Cortex of kidney (tissue), 1 donor: ENCODE measurements at places on chromosomes 5 and 9.

GRCh38 chr9:128762671-128763449, 8.9 kb downstream of the ZER1 start:
- DNase-seq = no peak

DNA sequence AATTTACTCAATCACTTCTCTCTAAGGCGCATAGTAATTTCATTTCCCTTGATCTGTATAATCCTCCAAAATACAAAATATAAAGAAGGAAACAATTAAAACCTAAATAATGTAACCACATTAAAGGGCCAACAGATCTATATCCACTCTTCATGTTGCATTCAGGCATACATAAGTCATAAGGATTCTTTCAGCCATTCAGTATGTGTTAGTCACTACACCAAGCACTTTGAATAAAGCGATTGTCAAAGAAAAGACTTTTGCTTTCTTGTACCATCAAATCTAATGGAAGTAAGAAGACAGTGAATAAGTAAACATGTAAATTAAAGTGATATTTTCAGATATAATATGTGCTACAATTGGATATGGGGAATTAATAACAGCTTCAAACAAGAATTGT, 569.2 kb upstream of the PTPRD start:
- DNase-seq = no peak

GRCh38 chr5:34486160-34486848, 169.8 kb upstream of the RAI14 start:
- DNase-seq = no peak

DNA sequence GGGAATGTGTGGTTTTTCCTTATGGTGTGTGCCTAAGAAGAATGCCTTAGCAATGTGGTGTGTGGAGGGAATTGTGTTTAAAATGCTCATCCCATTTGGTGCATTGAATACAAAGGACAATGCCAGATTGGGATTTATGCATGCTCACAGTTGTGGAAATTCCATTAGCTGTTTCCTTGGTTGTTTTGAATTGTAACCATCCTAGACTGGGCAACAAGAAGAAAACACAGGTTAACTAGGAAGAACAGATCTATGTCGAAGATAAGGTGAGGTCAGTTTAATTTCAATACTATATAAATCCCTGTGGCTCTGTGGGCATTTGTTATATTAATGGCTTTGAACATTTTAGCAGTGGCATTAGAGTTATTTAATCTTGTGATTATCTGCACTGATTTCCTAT, 266.8 kb downstream of the MAT2B start:
- DNase-seq = no peak

GRCh38 chr5:95697781-95698681, 15.2 kb upstream of the SPATA9 start:
- no peak for DNase-seq

GRCh38 chr5:78221964-78222451, 72.5 kb downstream of the AP3B1 start:
- no peak for DNase-seq

DNA sequence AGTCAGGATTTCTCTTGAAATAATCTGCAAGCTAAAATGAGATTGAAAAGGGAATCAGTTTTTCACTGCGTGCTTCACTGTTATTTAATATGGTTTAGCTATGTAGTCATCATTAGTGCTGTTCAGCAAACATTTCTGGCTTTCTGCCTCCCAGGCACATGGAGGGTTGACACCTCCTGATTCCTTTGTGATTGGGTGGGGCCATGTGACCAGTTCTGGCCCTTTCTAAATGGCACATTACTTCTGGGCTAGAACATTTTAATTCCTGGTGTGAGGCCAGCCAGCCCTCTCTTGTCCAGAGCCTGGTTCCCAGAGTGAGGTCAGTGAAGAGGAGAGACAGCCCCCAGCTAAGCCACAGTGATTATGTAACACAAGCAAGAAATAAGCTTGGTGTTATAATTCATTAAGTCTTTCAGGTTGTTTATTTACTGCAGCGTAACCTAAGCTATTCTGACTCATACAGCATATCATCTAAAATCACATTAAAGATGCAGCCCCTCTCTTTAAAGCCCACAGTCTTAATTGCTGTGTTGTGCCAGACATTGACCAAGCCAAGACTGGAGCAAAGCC, 17.4 kb upstream of the ARSI start:
- DNase-seq = no peak

GRCh38 chr9:16673171-16673570, 197.3 kb downstream of the BNC2 start:
- DNase-seq = no peak

GRCh38 chr9:113591899-113592625, 128.5 kb downstream of the RGS3 start:
- DNase-seq = no peak

DNA sequence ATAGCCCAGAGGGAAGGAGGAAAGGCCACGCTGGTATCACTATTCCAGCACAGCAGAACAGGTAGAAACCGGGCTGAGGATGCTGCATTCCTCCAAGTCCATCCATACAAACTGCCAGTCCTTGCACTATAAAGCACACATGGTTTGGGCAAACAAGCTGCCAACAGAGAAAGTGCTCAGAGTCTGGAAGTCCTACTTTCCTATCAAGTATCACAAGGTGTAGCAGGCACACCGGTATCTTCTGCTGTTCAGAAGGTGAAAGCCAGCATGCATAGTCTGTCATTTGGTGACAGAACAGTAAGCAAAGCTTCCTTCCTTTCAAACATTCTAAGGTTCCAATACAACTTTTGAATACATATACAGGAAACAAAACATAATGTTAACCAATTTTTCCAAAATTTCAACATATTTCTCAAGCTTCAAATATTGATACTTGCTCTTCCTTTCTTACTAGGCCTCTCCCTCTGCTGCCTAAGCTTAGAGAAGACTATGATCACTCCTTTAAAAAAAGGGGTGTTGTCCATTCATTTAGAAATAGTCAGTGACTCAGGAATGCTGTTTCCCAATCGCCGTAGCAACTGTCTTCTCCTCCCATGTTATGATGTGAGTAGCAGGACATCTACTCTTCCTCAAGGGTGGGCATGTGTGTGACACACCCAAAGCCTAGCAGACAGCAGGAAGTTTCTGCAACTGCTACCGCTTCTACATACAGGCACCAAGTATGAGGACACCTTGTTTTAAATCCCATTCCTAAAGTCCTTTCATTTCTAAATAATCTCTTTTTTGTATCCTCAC, 14.7 kb downstream of the DIAPH1 start:
- DNase-seq = no peak

- DNase-seq = peak; percentile 30
Measured at GRCh38 chr5:132227485-132228240, at the start of gene P4HA2. TSS of gene P4HA2 (minus strand) at chr5:132227853. CDS start at chr5:132218626, 9,227 bp downstream.

DNA sequence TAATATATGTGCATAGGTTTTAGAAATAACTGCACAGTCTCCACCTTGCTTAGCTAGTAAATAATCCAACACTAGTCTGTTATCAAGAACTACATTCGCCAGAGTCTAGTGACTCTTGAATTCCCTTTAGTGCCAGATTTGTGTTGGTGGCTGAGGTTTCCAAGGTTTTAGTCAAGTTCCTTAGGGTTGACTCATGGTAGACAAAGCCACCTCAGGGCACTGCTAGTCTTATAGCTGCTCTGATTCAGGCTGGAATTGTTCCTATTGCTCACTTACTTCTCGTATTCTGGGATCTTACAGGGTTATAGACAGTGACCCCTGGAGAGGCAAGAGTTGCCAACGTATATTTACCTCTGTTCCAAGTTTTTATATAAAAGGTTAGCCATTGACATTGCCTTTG, 1369.8 kb upstream of the CDH9 start:
- no peak for DNase-seq

GRCh38 chr5:154625031-154625430, 130.1 kb upstream of the LARP1 start:
- no peak for DNase-seq

DNA sequence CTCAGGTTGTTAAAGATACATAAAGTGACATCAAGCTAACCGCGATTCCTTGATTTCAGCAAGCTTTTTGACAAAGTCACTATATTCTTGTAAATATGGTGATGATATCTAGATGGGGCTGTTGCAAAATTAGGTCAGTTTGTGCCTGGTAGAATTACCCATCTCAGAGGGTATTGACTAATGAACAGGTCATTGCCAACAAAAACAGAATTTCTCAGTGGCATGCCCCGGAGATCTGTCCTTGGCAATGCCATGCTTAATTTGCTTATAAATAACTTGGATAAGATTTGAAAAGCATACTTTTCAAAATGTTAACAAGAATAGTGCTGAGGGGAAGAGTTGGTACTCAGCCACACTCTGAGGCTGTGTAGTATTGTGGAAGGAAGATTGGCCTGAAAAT, 783.3 kb upstream of the SEMA6A start:
- DNase-seq = no peak

- DNase-seq = no peak
Measured at GRCh38 chr5:176682016-176682531, 34.8 kb downstream of the TSPAN17 start.

- no peak for DNase-seq
Measured at GRCh38 chr5:173201636-173202265, 33.3 kb downstream of the NKX2-5 start.

GRCh38 chr5:137126829-137127228, 372.3 kb downstream of the SPOCK1 start:
- no peak for DNase-seq
